ENCODE measurements at places on chromosomes 12 and 14.
A peak's percentile ranks its signal among the peaks of the same experiment; 100 is the strongest.

GRCh38 chr14:21868442-21869046 lies 194.9 kb upstream of the OR4E1 start:
- DNase-seq: peak; percentile 58

GRCh38 chr12:3107071-3107583 lies 29.9 kb downstream of the TSPAN9 start:
- no peak for DNase-seq

GRCh38 chr14:99066378-99066777 lies 205.6 kb downstream of the BCL11B start:
- no peak for DNase-seq

- DNase-seq: no peak
Observed at GRCh38 chr14:75578786-75579337, 442 bp downstream of the FLVCR2 start.

GRCh38 chr12:12447236-12447635 lies 90.4 kb downstream of the BORCS5 start:
- no peak for DNase-seq

GRCh38 chr14:39875028-39875427 lies 442.8 kb upstream of the FBXO33 start:
- no peak for DNase-seq

- DNase-seq: no peak
Observed at GRCh38 chr12:114911196-114911595, 227.2 kb upstream of the TBX3 start.

DNA sequence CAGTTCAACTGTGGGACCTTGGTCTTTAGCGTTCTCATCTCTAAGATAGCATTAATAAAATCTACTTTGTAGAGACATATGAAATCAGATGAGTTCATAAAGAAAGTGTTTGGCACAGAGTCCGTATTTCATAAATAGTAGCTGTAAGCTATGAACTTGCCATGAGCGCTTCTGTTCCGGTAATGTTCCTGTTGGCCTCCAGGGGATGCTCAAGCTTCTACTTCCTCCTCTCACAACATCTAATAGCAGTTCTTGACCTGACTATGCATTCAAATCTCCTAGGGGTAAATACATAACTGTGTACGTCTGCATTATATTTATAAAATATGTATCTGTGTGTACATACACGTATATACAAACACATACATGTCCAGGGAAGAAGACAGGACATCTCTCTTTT lies 288.2 kb upstream of the TMPO start:
- no peak for DNase-seq

GRCh38 chr14:55294603-55295002 lies 23.4 kb downstream of the FBXO34 start:
- no peak for DNase-seq

GRCh38 chr12:71014180-71014785 lies 93.7 kb upstream of the PTPRR start:
- no peak for DNase-seq

- DNase-seq: no peak
Observed at GRCh38 chr14:58699681-58700205, 62.0 kb downstream of the DACT1 start.

DNA sequence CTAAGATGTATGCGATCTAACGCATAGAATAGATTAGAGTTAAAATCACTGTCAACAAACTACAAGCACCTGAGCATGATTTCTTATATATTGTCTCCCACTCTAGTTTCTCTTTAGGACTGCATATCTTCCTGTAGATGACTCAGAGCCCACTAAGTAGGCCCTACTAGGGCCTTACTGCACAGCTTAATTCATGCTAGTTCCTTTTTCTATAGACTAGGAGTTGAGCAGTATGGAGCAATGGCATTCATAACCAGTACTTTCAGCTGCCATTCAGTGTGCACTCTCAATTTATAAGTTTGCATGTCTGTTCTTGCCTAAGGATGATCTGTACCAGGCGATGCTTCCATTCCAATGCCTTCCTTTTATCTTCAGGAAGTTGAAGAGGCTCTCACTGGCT lies 103.5 kb downstream of the METTL25 start:
- DNase-seq: no peak

DNA sequence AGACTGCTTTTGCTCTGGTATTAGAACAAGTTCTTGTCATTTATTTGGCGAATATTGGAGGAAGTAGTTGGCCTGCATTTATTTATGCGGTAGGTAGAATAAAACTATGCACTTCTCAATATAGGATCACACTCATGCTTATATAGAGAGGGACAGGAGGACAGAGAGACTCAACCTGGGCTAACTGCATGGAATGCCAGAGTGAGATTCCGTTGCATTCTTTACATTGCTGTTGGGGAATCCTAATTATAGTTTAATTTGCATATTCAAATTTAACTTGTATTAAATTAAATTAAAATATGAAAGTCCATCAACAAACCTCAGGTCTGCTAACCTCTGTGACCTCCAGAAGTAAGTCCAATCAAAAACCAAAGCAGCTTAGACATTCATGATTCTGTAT lies 26.6 kb downstream of the OR10G3 start:
- DNase-seq: no peak

- DNase-seq: no peak
Observed at GRCh38 chr12:16610001-16610585, 4.1 kb upstream of the LMO3 start.

GRCh38 chr12:6961695-6962284 lies 8.7 kb downstream of the PHB2 start:
- no peak for DNase-seq

GRCh38 chr14:72665259-72665658 lies 228.6 kb downstream of the DPF3 start:
- no peak for DNase-seq

- DNase-seq: no peak
Observed at GRCh38 chr12:94795520-94795919, 145.2 kb upstream of the TMCC3 start.

DNA sequence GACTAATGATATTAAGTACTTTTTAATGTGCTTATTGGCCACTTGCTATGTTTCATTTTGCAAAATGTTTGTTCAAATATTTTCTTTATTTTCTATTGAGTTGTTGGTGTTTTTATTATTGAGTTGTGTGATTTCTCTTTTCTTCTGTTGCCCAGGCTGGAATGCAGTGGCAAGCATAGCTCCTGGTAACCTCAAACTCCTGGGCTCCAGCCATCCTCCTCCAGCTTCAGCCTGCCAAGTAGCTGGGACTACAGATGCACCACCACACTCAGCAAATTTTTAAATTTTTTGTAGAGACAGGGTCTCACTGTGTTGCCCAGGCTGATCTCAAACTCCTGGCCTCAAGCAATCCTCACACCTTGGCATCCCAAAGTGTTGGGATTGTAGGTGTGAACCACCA lies 199.2 kb downstream of the NOVA1 start:
- no peak for DNase-seq

Measured in Panc1 (cell line).